ENCODE measurements at places on chromosomes 5 and 9.

DNA sequence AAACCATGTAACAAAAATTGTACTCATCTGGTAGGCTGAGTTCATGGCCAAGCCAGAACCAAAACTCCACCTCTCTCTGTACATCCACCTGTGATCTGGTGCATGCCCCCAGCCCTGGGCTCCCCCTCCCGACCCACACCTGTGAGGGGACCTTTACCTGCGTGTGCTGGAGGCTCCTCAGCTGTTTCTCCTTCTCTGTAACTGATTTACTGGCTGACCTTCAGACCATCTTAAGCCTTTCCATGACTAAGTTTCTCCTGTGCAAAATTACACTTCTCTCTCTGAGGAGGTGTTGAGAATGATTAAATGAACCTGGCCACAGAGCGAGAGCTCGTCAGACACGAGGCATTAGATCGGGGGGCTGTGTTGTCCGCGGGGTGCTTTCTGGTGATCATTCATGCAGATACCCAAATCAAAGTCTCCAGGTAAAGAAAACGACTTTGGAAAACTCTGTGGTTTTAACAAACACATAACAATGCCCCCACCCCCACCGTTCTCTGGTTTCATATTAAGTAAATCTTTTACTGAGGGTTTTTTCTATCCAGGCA lies 136.4 kb downstream of the SEMA5A start:
- DNase-seq: no peak

- no peak for DNase-seq
Observed at GRCh38 chr9:113156880-113157279, 6.1 kb downstream of the SLC31A2 start.

DNA sequence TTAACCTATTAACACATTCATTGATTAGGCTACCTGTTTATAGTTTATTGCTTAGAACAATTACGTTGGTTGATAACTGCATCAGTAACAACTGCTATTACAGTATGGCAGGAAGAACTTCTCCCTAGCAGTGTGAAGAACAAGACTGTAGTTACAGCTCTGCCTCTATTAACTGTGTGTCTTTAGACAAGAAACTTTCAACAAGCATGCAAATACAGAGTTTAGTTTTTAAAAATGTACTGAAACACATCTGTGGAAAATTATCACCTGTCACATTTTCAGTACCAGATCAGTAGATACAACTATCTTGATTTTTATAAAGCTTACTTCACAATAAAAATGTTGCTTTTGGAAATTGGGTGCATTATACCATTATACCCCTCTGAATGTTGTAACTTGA lies 22.2 kb downstream of the ELL2 start:
- DNase-seq: no peak

- DNase-seq: no peak
Observed at GRCh38 chr5:149503006-149503405, 48.2 kb downstream of the CSNK1A1 start.

- DNase-seq: no peak
Observed at GRCh38 chr5:127758766-127759283, 55.6 kb downstream of the CCDC192 start.

DNA sequence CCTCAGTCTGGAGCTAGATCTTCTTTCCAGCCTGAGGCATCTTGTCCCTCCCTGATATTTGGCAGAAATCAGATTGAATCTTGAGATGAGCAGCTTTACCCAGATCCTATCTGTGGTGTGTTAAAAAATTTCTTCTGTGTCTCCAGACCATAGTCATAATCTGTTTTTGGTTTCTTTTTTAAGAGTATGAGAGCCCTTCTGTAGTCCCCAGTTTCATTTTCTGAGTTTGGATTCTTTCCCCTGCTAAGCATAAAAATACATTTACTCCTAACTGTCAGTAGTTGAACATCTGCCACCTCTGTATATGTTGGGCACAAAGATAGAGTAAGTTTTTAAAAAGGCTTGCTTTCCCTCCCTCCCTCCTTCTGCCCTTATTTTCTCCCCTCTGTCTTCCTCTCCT lies 137.7 kb downstream of the CNTLN start:
- no peak for DNase-seq

DNA sequence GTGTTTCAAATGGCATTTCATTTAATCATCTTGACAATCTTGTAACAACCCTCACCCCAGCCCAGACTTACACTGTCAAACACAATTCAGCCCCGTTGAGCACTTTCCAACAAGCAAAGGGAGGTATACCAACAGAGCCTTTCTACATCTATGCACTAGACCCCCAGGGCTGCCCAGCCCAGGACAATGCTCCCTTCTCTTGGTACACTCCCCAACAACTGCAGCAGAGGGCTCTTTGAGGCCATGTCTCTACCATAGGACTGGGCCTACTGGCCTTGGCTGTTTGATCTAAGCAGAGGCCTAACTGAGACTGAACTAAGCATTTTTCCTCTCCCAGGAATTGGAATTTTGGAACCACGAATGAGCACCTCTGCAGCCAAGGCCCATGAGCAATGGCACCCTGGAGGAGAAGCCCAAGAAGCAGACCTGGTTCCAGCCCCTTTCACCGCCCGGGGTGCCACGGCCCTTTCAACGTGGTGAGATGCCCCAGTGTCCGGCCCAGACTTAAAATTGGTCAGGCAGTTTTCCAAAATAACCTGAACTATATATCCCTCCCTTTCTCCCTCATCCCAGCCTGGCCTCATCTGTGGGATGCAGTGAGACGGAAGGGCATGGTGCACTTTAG lies 43.6 kb downstream of the B4GALT1 start:
- DNase-seq: no peak

GRCh38 chr9:93826209-93826608 lies 128.9 kb downstream of the BARX1 start:
- no peak for DNase-seq

- peak; percentile 87 for DNase-seq
Observed at GRCh38 chr5:107361945-107362344, 308.8 kb downstream of the EFNA5 start.

- no peak for DNase-seq
Observed at GRCh38 chr9:34659592-34660253, 2.7 kb downstream of the CCL27 start.

DNA sequence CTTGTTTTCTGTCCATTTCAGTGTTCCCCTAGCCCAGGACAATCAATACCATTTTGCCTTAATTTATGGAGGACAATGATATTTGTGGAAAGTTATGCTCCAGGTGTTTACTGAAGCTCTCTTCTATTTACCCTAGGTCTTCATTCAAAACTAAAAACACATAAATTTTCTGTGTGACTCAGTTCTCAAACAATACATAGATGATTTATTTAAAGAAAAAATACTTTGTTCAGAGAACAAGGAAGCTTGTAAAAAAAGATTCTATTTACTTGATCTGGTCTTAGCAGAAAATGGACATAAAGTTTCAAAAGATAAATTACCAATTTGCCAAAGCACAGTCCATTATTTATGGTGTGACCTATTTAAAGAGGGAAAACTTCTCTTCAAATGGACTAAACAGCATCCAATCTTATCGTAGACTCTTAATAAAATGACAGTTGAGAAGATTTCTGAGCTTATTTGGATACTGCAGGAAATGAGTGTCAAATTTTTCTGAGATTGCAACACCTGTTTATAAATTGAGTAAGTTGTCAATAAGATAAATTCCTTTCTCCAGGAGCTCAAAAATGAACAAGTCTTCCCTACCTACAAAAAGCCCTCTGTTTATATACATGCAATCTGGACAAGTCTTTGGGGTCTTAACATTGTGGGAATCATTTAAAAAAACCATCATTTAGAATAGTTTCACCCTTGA lies 627.2 kb downstream of the PSAT1 start:
- no peak for DNase-seq

DNA sequence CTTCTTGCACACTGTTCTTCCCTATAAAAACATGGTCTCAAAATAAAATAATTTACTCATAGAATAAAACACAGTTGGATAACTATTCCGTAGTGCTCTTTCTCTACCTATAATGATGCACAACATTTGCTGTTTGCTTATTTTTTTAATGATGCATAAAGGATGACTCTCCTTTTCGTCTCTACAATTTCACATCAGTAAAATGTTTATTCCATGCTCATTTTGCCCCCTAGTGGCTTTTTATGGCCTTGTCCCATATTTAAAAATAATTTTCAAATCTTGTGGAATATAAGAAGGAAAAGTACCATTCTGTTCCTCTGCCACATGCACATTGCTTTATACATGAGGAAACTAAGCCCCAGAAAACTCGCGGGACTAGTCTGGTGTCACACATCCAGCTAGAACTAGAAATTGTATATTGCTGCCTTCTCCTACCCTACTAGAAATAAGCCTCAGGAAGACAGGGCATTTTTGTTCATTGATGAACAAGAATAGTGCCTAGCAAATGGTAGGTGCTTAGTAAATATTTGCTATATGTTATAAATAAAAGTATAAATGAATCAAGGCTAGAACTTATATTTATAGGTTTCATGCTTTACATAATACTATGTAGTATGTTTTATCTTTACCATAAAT lies 12.7 kb downstream of the KCTD16 start:
- DNase-seq: peak; percentile 59

- peak; percentile 5 for DNase-seq
Observed at GRCh38 chr5:9387879-9388278, 158.0 kb downstream of the SEMA5A start.

DNA sequence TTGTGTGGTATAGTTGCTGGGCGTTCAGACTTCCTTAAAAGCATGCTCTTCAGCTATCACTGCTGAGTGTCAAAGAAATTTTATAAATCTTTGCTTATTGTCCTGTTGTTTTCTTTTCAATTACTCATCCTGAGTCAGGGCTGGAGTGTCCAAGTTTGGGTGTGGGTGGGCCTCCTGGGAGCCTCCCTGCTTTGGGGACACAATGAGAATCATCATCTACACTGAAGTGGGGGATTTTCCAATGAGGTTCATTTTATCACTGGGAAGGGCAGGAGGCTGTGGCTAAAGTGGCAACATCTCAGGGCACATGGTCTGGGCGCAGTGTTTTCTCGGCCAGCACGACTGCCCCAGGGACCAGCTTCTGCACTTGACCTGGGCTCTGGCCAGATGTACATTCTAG lies 19.5 kb downstream of the GFPT2 start:
- DNase-seq: peak; percentile 74

DNA sequence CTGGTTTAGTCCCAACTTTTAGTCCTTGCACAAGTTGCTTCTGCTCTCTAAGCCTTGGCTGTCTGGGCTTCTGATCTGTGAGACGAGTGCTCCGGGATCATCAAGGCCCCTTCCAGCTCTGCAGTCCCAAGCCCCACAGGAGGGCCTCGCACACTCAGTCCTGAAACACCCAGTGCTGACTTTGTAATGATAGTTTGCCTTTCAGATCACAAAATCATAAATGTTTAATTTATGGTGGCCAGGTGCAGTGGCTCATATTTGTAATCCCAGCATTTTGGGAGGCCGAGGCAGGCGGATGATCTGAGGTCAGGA lies 95.9 kb upstream of the SLC25A48 start:
- DNase-seq: no peak

DNA sequence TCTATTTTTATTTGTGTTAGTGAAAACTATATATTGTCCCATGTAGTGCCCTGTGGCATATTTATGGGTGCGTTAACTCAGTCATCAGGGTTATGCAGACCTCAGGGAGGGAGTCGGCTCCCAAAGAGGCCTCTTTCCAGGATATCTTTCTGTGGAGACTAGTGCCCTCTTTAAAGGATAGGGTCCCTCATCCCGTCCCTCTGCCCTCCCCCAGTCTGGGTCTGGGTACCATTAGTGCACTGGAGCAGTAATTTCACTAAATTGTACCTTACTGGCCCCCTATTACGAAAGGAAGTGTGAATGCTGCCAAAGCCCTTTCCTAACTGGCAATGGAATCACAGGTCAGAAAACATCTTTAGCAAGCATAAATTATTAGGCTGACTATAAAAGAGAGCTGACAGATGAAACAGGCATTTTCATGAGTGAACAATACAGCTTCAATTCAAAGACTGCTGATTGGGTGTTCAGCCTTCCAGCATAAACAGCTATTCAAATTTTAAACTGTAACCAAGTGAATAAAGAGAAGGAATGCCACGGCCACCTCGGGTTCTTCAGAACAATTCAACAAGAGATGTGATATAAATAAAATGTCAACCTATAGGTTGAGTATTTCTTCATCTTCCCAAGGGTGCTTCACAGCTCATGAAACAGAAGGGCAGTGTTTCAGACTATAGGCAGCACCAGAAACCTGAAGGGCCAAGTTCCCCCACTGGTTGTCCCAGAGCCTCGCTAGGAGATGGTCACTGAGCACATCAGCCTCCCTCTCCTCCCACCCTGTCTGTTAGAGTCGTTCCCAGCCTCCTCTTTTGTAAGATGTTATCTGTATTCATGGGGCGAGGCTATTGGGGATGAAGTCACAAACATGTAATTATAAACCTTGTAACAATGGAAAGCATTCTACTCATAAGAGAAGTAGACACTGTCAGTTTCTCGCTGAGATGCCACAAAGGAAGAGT lies 318.7 kb downstream of the TMEM161B start:
- no peak for DNase-seq

DNA sequence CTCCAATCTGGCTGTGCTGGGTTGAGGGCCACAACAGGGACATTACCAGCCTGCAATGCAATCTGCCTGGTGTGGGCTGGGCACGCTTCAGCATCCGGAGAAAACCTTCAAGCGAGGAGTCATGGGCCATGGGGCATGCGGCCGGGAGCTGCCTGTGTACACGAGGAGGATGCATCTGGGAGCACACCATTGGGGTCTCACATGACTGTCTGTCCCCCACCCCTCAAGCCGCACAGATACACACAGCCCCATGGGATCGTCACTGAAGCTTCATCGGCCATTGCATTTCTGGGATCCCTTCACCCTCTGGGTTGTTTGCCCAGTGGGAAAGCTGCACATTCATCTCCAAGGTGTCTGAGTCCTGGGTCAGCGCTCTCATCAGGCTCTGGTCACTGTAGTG lies 9.9 kb downstream of the LCN1 start:
- DNase-seq: no peak

DNA sequence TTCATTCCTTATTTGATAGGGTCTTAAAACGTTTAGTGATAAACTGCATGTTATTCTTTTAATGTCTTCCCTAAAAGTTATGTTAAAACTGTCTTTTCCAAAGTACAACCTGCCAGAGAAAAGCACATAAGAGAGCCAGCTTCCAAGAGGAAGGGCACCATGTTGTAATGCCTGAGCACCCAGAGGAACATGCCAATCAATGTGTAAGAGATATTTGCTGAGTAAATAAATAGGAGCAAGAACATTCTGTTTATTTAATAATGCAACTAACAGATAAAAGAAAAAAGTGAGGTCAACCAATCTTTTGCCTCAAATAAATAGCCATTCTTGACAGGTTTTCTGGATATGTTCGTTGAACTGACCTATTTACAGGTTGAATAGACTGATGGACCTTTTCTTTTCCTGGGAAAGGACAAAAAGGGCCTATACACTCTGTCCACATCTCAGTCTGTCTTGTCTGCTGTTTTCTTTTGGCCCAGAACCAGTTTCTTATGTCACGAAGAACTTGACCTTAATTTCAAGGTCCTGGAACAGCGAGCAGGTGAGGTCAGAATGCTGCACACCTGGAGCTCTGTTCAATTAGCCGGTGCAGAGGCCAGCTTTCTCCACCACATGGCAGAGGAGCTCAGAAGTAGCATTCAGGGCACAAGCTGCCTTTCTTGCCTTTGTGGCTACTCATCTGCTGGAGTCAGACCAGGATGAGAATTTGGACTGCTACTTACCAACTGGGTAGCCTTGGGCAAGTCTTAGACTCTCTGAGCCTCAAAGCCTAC lies 77.7 kb downstream of the PLCXD3 start:
- no peak for DNase-seq

Data from iris pigment epithelial cell (primary cell).